ENCODE measurements at places on chromosomes 6 and 20.

- no peak for DNase-seq
These were observed 32.5 kb upstream of the PIM1 start for GRCh38 chr6:37137201-37138090.

GRCh38 chr6:134299236-134299635 lies 18.7 kb downstream of the SGK1 start:
- no peak for DNase-seq

GRCh38 chr6:19395316-19395715 lies 441.9 kb upstream of the ID4 start:
- DNase-seq = no peak

- DNase-seq = no peak
These were observed 53.0 kb downstream of the SNAP25 start for GRCh38 chr20:10271494-10272219.

GRCh38 chr6:156013155-156013554 lies 557.5 kb upstream of the NOX3 start:
- no peak for DNase-seq

All from frontal cortex (tissue), 4 donors.